MG63 (cell line): ENCODE measurements at places on chromosomes 7 and 10. TPM values are rescaled to one million over a fixed set of nuclear protein-coding genes. Genes with fewer than 3 reads are reported as not detected.

DNA sequence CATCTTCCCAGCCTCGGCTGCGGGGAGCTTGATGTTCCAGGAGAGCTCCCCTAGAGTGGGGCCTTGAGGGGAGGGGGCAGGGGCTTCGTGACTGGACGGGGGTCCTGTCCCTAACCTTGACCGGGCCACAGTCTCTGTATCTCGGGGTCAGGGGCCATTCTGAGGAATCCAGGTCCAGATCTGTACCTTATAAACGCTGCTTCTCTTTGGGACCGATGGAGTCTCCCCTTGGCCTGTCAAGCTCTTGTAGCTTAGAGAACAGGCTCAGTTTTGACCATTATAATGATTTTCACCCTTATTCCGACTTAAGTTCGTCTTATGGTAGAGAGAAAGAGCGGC, 831 bp downstream of the ZKSCAN5 start:
- DNase-seq, result no peak

DNA sequence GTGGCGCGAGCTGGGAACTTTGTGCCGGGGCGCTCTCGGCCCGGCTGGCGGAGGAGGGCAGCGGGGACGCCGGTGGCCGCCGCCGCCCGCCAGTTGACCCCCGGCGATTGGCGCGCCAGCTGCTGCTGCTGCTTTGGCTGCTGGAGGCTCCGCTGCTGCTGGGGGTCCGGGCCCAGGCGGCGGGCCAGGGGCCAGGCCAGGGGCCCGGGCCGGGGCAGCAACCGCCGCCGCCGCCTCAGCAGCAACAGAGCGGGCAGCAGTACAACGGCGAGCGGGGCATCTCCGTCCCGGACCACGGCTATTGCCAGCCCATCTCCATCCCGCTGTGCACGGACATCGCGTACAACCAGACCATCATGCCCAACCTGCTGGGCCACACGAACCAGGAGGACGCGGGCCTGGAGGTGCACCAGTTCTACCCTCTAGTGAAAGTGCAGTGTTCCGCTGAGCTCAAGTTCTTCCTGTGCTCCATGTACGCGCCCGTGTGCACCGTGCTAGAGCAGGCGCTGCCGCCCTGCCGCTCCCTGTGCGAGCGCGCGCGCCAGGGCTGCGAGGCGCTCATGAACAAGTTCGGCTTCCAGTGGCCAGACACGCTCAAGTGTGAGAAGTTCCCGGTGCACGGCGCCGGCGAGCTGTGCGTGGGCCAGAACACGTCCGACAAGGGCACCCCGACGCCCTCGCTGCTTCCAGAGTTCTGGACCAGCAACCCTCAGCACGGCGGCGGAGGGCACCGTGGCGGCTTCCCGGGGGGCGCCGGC, 870 bp downstream of the FZD1 start:
- DNase-seq, result peak; percentile 62

SAP25 gene
- total RNA-seq, result not detected in 2 replicates

- no peak for DNase-seq
These were observed 136.3 kb downstream of the DOCK4 start for GRCh38 chr7:112069879-112070321.

GRCh38 chr10:129945941-129946760, 17.9 kb downstream of the EBF3 start:
- no peak for DNase-seq

GRCh38 chr10:69331161-69331560, 52.9 kb downstream of the HK1 start:
- DNase-seq, result no peak

DNA sequence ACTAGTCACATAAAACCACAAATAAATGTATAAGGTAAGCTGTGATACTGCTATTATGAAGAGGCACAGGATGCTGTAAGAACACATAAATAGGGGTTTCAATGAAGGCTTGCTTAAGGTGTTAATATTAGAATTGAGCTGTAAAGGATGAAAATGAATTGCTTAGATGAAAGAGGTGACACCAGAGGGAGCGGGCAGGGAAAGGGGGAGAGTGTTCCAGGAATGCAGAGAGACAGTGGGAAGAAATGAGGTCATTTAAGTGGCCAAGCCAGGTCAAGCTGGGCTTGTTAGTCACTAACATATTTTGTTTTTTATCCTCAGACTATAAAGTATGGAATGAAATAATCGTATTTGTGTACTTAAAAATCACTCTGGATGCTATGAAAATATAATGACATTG, 193.5 kb downstream of the NRG3 start:
- no peak for DNase-seq

NOM1 gene
- total RNA-seq, result 1.9 and 5.6 TPM in 2 replicates

DNA sequence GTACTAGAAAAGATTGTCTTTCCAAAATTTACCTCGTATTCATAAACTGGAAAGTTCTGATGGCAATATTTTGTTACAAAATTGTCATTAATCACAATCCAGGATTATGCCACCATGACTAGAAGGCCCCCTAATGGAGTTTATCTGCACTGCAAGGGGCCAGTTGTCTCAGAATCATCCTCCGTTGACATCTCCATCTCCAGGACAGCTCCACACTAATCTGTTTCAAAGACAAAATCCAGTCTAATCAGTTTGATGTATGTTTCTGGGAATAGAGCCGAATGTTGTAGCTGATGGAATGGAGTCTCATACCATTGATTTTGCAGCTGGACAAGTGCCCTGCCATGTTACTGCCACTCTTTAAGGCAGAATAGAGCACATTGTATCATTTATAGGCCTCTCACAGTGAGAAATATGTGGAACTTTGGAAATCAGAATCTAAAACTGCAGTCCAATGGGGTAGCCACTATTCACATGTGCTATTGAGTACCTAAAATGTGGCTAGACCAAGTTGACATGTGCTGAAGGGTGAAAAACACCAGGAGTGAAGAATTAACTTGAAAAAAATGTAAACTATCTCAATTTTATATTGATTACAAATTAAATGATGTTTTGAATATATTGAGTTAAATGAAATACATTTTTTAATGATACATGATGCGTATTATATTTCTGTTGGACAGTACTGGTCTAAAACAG, 38.3 kb upstream of the TOMM7 start:
- no peak for DNase-seq

DNA sequence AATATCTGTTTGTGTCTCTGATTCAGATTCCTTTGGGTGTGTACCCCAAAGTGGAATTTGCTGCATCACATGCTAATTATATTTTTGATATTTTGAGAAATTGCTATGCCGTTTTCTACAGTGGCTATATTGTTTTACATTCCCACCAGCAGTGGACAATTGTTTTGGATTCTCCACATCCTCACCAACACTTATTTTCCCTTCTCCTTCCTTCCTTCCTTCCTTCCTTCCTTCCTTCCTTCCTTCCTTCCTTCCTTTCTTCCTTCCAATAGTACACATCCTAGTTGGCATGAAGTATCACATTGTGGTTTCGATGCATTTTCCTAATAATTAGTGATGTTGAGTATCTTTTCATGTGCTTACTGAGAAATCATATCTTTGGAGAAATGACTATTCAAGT, 535.5 kb downstream of the SH2D4B start:
- DNase-seq, result no peak

DNA sequence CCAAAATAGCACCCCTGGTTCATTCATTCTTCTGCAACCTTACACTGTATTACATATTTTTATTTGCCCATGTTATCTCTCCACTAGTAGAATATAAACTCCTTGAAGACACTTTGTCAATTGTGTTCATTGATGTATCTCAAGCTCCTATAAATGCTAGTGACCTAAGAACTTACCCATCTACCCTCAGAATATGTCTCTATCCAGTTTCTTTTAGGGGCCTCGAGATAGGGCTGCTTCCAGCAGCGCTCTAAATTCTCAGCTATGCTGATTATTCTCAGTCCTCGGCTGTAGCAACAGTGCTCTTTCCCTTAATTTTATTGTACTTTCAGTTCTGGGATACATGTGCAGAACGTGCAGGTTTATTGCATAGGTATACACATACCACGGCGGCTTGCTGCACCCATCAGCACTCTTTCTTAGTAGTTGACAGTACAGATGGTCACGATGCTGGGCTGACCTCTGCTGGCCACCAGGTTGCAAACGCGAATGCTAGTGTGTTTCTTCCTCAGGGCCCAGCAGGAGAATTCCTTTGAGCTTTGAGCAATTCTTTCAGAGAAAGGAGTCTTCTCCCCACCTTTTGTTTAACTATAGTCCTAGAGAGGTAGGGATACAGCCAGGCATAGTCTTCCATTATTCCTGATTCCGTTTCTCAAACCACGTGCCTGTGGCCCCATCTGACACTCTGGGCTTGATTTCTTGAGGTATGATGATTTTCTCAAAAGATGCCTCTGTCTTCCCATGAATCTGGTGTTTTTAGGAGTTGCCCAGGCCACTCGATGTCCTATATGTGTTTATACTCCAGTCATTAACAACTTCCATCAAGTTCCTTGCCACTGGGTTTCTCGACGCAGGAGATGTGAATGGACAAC, 49.1 kb upstream of the CDC14C start:
- peak; percentile 12 for DNase-seq

UNC5B gene
- 8.0 and 11.4 TPM in 2 replicates for total RNA-seq

DNA sequence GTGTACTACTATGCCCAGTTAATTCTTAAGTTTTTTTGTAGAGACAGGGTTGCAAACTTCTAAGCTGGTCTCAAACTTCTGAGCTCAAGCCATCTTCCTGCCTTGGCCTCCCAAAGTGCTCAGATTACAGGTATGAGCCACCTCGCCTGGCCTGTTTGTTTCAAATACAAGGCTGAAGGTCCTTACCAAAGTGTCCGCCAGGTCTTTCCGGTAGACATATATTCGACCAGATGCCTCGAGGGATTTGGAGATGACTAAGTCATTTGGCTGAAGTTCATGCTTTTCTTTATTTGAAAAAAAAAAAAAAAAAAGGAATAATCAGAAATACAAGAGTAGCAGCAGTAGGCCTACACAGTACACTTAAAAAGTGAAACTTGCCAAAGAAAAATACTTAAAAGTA, 204.5 kb upstream of the CDCA7L start:
- DNase-seq, result no peak

SERPINE1 gene
- 59.2 and 73.4 TPM in 2 replicates for total RNA-seq

CCDC172 gene
- not detected in 2 replicates for total RNA-seq

DNA sequence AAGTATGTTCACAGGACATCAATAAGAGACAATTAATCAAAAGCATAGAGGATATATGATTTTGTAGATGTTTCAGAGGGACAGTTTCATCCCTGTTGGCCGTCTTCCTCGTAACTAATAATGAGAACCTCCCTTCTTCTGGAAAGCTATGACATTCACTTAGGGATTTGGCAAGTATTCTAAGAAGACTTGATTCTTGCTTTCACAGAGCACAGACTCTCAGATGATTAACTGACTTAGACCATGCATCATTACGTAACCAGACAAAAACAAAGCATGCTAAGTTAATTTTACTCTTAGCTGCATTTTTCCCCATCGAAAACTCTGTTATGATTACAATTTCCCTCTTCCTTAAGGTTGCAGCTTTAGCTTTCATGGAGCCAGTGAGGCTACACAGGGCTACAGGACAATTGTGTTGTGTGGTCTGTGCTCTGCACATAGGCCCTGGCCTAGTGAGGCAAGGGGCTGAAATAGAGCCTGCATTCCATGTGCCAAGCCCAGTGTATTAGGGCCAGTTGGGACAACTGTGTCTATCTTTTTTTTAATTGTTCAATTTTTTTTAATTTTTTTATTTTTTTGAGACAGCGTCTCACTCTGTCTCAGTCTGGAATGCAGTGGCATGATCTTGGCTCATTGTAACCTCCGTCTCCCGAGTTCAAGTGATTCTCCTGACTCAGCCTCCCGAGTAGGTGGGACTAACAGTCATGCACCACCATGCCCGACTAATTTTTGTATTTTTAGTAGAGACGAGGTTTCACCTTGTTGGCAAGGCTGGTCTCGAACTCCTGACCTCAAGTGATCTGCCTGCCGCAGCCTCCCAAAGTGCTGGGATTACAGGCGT, 105.3 kb downstream of the PLXDC2 start:
- DNase-seq, result no peak

CALML5 gene
- not detected in 2 replicates for total RNA-seq

HSPA14 gene
- total RNA-seq, result 30.5 and 54.1 TPM in 2 replicates

DNA sequence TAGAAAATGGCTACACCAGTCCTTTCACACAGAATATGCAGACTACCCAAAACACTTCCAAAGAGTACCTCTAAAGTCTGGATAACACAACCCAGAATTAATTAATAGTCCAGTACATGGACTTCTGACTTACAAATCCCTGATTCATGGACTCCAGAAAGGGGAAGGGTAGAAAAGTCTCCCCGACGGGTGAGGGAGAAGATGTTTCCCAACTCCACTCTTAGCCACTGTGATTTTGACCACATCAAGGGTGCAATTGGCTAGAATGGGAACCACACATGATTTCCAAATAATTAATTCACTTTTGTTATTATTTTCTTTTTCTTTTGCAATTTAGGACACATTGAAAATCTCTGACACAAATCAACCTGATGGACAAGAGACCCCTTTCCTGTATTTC, 1.4 kb downstream of the TMEM130 start:
- no peak for DNase-seq

- DNase-seq, result no peak
These were observed 47.4 kb upstream of the SLC29A3 start for GRCh38 chr10:71271662-71272055.
